NCI-H460 (cell line): ENCODE measurements at places on chromosomes 11 and 22.

DNA sequence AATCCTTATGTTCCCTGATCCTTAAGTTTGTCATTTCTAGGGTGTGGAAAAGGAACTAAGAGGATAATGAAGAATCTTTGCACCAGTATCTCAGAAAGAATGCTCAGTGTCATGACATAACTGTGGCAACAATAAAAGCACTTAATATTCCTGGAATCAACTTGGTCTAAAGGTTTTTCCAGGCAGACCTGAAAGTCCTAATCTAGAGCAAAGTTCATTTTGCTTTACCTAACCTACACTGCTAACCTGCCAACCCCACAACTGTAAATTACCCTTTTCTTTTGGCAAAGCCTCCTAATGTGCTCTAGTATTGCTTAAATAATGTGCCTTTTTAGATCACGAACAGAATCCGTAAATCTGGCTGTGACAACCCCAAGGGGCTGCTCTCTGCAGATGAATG is 82.5 kb downstream of the AMBRA1 start:
- no peak for DNase-seq

DNA sequence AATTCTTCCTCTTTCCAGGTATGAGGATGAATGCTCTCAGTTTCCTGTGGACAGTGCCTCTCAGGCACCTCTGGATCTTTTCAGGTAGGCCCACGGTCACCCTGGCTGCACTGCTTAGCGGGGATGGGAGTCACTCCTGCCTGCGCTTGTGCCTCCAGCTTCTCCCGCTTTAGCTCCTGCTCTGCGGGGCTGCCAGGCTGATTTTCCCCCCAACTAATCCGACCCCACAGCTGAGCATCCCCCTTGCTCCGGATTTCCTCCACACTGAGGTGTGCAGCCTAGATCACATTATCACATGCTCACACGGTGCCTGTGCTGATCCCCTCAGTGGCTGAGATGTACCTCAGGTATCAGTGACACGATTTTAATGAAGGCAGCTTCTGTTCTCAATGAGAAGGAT is 879.1 kb downstream of the OPCML start:
- DNase-seq = no peak

GRCh38 chr11:2708757-2709281 is 9.0 kb upstream of the KCNQ1OT1 start:
- no peak for DNase-seq

DNA sequence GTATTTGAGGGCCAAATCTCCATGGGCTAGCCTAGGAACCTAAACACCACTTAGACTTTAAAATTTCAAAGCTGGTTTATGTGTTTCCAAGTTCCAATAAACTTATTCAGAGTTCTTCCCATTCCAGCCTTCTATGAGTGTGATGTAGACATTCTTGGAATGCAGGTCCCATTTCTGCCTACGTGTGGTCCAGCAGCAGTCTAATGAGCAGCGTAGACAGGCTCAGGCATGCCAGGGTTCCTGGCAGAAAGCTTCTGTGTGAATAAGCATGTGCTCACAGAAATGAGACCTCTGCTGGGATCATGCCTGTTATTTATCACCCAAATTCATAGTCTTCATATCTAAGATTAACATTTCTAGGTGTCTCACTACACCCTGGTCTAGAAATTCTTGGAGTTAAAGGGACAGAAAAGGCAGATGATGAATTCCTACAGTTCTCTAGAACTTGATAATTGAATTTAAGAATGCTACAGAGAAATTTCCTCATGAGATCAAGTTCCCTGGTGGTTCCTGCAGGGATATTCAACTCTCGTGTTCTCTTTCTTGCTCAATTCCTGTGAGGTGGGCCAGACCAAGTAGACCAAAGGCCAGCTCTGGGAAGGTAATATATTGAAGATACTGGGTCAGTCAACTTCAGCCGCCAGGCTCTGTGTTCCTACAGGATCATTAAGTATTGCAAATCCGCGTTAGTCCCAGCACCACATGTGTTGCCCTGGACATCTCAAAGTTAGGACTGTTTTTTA is 17.6 kb downstream of the RNF185 start:
- no peak for DNase-seq

DNA sequence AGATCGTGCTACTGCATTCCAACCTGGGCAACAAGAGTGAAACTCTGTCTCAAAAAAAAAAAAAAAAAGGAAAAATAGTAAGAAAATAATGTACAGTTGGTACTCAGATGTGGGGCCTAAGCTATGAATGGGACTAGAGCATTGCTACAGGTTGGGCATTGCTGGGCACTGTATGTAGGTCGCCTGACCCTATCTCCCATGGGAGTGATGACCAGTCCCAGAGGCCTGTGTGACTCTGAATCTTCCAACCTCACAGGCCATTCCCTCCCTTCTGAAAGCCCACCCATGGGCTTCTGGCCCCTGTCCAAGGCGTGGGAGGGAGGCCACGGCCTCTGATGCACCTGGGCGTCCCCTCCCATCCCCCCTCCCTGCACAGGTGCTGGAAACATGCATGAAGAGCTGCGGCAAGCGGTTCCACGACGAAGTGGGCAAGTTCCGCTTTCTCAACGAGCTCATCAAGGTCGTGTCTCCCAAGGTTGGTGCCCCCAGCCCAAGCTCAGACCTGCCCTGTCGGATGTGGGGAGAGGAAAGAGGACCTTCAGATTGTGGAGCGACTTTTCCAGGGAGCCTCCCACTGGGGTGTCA is 9.5 kb downstream of the GGA1 start:
- DNase-seq = no peak

DNA sequence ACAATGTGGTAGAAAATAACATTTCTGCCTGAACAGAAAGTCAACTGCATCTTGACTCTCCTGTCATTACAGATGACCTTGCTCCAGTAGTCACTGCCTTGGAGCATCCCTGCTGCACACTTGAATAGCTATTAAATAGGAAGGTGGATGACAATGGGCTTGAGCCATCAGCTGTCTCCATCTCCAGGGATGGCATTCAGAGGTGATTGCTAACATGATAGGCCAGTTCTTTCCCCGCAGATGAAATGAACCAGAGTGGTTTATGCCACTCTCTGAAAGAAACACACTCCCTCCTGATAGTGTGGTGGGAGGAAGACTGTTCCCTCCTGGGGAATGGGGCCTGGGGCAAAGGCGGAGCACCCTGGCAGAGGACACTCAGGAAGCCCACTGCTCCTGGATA is 57.1 kb upstream of the OLFML1 start:
- DNase-seq = no peak

DNA sequence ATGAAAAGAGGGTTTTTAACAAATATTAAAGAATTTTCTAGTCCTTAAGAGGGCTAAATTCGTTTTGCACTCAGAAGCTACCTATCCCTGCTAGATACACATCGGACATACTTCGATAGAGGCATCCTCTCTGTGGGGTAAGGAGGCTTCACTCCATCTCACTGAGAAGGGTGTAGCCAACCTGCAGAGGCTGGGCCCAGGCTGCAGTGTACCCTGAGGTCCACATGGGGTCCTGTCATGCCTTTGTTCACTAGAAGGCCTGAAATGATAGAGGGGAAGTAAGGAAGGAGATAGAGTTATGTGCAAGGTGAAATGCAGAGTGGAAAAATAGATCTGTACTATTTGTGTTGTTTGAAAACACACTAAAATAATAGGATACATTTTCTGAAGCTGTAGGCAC is 45.6 kb downstream of the IGSF9B start:
- DNase-seq = no peak

- DNase-seq = no peak
Observed at GRCh38 chr22:49968831-49969661, 8.5 kb downstream of the PIM3 start.

DNA sequence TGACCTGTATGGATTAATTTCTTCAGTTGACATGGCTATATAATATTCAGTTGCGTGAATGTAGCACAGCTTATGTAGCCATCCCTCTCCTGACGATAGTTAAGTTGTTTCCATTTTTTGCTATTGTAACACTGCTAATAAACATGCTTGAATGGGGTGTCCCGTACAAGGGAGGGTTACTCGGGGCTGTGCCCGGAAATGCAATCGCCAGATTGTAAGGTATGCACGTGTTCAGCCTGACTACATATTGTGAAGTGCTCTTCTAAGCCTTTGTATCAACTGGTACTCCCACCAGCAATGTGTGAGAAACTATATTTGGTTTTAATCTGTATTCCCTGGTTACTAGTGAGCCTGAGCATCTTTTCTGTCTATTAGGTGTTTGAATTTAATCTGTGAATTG is 16.1 kb downstream of the ST3GAL4 start:
- DNase-seq = no peak

DNA sequence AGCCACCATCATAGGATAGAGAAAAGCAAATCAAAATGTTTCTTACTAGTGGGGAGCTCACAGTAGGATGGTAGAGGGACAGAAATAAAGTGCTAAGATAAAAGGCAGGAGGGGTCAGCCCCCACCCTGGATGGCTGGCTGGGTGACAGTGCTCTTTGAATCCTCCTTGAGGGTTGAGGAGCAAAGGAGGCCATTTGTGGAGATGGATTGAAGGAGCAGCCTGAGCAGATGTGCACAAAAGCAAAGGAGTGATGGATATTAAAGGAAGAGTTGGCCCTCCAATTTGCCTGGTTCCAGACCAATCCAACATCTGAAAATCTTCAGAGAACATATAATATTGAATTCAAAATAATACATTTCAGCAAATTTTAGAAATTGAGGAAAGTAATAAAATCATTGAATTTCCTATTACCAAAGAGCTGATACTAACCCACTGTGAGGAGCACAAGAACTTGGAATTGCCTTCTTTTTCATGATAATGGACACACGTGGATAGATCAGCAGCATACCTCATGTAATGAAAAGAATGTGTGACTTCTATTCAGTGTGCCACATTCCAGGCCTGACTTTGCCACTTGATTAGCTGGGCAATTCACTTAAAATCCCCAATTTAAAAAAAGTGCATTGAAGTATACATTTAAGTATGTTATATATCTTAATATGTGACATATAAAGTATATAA is 287.0 kb downstream of the FAT3 start:
- no peak for DNase-seq

DNA sequence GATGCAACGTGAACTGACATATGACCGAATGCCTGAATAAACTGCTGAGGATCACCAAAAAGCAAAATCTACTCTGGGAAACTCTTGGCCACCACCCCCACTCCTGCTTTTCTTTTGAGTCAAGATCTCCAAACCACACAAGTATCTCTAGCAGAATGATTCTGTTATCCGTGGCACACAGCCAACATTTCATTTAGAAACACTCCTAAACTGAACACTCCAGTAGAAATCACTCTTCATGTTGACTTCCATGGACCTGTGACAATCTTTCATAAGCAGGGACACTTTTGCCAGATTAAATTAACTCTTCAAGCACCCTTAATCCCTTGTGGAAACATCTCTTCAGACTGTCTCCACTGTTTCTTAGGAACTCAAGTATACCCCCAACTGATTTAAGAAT is 44.4 kb downstream of the VSIG10L2 start:
- no peak for DNase-seq

DNA sequence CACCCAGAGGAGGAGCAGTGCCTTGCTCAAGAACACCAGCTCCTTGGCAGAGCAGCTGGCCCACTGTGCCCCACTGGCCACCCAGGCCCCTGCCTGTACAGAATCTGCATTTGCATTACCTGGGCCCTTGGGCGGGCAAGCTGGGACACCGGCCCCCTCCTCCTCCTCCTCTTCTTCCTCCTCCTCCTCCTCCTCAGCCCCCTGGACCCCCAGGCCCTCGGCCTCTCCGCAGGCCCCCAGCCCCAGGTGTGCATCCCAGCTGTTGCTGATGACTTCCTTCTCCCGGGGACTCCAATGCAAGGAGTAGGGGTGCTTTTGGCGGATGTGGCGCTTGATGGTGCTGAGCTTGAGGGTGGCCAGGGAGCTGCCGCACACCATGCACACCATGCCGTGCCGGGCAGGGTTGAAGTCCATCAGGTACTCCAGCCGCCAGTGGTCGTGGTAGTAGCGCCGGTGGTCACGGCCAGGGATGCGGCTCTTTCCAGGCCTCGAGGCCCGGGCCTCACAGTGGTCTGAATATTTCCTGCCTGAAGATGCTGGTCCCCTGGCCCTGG is 2.8 kb downstream of the ZFTA start:
- no peak for DNase-seq

DNA sequence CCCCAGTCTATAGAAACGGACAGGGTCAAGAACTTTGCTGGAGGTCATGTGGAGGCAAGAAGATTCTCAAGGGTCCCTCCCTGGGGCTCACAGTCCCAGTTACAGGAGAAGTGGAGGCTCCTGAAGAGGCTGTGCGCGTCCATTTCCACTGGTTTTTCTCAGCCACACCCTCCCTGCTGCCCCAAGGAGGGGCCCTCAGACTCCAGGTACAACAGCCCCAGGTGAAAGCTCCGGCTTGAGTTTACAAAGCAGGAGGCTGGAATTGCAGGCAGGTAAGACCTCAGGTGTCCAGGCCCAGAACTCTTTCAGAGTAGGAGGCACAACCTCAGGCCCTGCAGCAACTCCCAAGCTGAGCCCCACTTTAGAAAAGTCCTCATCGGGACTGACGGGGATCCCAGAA is 3.1 kb downstream of the SHANK2 start:
- DNase-seq = no peak

GRCh38 chr11:68594123-68594522 is 90.2 kb upstream of the GAL start:
- no peak for DNase-seq

DNA sequence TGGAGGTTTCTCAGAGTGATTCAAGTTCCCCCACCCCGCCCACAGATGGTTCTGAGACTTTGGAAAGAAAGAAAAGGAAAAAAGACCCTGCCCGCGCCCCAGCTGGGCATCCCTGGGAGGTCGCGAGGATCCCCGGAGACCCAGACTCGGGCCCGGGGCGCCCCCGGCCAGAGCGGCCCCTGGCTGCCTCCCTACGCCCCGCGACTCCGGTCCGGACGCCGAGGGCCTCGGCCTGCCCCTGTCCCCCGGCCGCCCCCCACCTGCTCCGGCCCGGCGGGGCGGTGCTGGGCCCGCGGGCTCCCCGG is 2.3 kb upstream of the AIFM3 start:
- DNase-seq = no peak

DNA sequence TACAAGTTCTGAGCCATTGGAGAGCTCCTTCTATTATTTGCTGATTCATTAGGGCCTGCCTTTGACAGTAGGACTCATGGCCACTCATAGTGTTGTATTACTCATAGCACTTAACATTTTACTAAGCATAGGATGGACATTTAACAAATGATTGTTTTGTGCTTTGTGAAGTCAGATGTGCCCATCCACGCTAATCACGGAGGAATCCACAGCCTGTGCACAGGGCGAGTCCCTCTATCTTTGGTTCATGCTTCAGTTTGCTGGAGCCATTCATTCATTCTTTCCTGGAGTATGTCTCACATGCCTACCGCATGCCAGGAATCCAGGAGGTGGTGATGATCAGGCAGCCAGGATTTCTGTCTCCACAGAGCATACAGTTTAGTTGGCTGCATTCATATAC is 254.1 kb downstream of the NTM start:
- DNase-seq = no peak

DNA sequence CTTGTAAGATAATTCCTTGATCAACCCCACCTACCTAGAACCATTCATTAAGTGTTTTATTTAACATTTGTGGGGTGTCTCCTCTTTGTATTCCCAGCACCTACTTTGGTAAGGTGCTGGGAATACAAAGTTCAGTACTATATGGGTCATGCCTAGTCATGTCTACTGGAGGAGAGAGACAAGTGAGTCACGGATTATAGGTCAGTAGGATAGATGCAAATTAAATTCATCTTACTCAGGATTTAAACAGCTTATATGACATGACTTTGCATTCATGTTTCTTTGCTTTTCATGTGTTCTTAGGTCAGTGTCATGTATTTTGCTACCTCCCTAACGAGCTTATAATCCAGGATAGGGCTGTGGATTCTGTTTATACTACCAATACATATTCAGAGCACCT is 3.4 kb upstream of the FADS1 start:
- no peak for DNase-seq

- DNase-seq = no peak
Observed at GRCh38 chr11:99177446-99177845, 156.7 kb downstream of the CNTN5 start.
